ENCODE measurements at places on chromosomes 11 and 22.
A peak's percentile ranks its signal among the peaks of the same experiment; 100 is the strongest.

DNA sequence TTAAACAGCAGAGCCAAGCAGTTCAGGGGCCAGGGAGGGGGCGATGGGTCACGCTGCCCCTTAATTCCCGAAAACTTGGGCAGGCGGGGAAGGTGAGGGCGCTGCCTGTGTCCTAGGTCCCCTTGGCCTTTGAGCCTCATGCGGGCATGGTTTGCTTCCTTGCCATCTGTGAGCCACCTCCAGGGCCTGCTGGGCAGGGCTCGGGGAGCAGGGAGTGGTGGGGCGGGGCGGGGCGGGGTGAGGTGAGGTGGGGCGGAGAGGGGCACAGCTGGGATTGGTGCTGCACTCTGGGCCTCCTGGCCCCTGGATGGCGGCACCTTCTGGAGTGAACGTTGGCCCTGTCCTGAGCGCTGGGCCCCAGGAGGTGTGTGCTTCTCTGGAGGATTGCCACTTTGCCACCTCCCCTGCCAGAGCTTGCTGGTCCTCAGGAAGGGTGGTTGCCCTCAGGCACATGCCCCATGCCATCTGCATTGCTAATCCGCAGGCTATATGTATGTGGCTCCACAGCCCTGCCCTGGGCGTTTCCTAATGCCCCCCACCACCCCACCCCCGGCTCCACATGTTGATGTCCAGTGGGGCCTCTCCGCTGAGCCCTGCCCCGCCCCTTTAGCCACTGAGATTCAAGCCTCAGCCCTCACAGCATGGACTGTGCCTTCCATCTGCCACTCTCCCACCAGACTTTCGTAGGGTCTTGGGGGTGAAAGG lies 352.5 kb downstream of the TBC1D22A start:
- DNase-seq: no peak

DNA sequence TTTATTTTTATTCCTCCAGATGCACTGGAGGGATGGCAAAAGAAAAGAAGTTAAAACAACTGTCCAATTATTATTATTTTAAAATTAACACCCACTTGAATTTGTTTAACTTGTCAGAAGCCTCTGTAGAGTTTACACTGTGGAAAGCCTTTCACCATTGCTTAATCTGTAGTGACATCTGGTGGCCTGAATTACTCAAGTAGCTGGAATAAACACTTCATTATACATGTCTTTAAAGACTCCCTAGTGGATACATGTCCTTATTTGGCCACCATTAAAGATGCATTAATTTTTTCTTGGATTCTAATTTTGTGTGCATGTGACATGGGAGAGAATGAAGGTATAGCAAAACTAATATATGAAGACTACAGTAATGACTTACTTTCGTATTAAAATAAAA lies 1496.5 kb downstream of the FAM181B start:
- DNase-seq: no peak

- DNase-seq: no peak
These were observed 8.3 kb downstream of the ST3GAL4 start for GRCh38 chr11:126363706-126364248.

DNA sequence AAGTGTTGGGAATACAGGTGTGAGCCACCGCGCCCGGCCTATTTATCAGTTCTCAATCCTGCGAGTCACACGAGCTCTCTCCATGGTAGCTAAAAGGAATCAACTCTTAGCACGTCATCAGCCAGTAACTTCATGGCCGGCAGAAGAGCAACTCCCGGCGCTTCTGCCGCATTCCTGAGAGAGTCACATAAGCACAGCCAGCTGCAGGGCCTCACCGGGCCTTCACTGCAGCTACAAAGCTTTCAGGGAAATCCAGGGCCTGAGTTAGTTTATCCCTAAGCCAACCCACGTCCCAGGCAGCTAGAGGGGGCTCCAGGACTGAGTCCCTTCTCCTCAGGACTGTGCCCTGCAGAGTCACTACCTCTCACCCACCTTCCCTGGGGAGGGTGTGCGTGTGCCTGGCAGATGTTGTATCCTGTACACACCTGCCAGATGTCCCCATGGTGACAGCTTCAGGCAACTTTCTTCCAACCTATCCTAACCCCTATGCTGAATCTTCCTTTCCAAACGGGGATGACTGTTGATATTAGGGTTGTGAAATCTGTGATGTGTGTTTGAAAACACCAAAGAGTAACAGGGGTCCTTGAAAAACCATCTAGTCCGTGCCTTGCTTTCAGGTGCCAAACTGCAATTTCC lies 45.9 kb upstream of the ARFGAP3 start:
- DNase-seq: no peak

DNA sequence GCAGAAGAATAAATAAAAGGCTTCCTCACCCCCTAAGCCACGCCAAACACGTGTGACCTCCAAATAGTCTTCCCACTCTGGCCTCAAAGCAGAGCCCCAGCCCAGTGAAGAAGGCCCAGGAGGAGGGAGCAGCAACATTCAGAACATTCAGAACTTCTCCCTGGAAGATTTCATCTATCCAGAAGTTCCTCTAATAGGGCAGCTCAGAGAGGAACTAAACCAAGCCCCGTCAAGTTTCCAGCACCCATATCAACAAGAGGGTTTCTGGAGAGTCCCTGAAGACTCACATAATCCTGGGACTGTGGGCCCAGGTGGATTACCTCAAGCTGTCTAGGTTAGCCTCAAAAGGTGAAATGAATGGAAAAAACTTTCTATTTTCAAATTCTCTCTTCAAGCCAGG lies 39.4 kb downstream of the PC start:
- no peak for DNase-seq

DNA sequence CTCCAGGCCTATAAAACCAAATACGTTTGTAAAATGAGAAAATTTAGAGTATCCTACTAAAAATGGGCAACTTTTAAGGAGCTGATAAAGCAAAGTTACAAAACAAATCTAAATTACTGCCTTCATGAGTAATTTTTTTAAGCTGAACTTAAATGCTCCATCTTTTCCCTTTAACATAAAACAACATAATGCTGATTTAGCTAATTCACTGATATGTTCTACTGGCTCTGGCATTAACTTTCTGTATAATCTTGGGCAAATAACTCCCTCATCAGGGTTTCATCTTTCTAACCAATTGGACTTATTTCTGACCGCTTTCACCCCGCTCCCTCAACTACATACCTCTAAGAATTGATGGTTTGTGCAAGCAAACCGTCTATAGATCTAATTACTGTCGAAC lies 362 bp downstream of the OR10A3 start:
- DNase-seq: no peak

DNA sequence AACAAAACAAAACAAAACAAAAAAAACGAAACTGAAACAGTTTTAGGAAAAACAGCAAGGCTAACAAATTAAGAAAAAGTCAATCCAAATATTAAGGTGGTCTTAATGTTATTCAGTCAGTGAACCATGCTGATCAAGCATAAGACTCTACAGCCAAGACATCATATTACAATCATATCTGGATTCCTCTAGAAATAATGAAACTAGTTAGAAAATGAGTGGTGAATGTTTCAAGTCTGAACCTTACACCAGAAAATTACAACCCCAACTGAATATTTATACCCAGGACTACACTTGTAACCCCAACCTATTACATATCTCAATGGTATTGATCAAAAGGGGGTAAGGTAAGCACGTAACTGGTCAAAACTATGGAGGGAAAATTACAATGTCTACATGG lies 48.8 kb downstream of the ACAT1 start:
- no peak for DNase-seq

DNA sequence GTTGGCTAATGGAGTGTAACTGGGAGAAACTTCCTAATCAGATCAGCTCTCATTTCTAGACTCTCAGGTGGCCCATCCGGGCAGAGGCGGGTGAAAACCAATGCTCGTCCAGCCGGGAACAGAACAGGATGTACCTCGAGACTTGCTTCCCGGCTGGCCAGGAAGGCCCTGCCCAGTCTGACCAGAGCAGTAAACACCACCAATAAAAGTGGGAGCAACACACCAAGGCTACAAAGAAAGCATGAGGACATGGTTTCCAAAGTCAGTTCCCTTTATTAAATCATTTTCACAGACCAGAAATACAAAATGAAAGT lies 940 bp upstream of the TNKS1BP1 start:
- no peak for DNase-seq

DNA sequence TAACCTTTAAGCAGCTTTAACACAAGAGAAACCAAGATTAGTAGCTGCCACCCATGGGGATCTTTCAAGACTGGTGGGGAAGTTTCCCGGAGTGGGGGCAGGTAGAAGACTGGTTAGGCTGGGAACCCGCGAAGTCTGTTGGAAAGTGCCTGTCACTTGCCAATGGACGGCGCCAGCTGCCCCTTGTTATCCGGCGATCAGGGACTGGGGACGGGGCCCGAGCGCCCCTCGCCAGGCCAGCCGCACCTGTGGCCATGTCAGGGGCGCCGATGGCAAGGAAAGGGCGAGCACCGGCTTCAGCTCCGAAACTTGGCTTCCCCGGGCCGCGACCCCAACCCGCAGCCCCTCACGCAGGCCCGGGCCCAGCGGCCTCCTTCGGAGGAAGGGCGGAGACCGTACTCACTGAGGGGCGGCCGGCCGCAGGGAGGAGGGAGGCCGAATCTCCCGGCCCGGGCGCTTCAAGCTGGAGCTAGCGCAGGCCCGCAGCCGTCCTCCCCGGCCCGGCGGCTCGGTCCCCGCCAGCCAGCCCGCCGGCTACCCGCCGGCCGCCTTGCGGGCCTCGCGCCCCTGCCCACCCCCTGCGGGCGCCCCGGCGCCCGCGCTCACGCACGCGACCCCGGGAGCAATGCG lies 539 bp downstream of the EIF4ENIF1 start:
- no peak for DNase-seq

GRCh38 chr11:45000918-45001317 lies 50.2 kb upstream of the TP53I11 start:
- no peak for DNase-seq

- DNase-seq: no peak
These were observed 565.0 kb upstream of the CNTN5 start for GRCh38 chr11:98455500-98456307.

DNA sequence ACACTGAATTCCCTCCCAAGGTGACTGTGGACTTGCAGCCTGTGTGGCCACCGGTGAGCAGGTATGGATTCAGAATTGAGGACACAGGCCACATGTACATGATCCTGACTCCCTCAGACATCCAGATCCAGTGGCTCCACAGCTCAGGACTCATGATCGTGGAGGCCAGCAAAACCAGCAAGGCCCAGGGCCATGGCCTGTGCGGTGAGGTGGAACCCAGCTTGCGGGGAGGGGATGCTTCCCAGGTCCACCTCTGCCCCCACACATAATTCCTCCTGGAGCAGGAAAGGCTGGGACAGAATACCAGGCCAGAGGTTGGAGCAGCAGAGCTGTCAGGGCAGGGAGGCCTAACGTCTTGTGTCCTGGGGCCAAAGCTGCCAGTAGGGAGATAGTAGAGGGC lies 82.1 kb downstream of the OTOG start:
- DNase-seq: no peak

- no peak for DNase-seq
These were observed 46.3 kb upstream of the RRM1 start for GRCh38 chr11:4048340-4048739.

DNA sequence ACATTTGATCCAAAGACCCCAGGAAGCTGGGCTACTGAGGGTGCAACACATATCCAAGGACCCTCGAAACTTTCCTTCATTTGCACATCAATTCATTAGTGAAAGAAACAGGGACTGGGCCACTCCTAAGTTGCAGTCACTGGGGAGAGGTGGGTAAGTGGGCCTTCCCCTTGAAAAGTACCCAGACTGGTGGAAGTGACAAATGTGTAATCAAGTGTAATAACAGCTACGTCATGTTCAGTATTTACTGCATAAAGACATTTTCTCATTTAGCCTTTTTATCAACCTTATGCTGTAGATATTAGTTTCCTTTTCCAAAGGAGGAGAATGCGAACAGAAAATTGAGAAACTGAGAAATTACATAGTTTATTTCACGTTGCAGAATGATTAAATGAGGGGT lies 101.9 kb upstream of the OLFML1 start:
- no peak for DNase-seq

DNA sequence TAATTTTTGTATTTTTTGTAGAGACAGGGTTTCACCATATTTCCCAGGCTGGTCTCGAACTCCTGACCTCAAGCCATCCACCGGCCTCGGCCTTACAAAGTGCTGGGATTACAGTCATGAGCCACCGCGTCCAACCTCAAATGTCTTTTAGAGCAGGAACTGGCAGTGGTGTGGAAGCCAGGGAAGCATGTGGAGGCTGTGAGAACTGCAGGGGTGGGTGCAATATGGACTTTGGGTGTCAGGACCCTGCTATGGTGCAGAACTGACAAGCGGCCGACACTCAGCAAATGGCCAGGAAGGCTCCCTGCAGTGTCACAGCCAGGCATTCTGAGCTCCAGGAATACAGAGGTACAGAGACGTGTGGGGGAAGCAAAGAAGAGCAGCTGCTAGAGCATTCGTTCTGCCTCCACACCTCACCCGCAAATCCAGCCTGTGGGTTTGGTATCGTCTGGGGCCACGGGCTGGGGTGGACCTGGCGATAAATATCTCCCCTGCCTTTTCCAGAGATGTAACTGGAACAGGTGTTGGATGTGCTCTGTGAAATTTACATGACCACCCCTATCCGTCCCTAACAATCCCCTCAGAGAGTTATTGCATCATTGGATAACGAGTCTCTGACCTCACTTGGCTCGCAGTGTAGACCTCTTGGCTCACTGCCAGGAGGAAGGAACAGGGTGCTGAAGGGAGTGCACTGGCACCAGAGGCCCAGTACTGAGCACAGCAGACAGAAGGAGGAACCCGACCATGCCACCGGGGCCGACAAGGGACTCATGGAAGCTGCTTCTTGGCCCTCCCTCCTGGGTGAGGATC lies 624.7 kb upstream of the B3GAT1 start:
- no peak for DNase-seq

GRCh38 chr22:38841211-38841610 lies 2.6 kb downstream of the NPTXR start:
- no peak for DNase-seq

GRCh38 chr11:75462117-75462653 lies 29.2 kb upstream of the KLHL35 start:
- DNase-seq: no peak

GRCh38 chr22:20578192-20578591 lies 70.8 kb downstream of the MED15 start:
- no peak for DNase-seq

- peak; percentile 78 for DNase-seq
These were observed 62.0 kb downstream of the IGF2 start for GRCh38 chr11:2077061-2077802.

DNA sequence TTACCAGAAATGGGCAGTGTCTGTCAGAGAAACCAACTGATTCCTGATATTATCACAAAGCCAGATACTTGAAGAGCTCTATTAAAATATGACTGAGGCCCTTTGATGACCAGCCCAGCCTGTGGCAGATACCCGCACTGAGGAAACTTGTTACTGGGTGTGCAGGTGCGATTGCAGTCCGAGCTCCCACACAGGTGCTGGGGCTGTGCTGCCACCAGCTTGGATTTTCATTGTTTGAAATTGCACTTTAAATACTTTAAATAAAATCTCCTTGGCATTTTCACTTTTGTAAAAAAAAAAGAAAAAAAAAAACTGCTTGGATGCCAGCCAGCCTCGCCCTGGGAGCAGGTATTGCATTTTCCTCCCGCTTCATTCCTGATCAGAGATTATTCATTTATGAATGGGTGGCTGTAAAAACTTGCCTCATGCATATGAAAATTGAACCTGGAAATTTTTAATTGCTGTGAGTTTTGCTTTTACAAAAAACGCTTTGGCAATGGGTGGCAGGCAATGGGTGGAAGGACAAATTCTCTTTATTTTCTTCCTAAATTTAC lies 21.2 kb downstream of the EHF start:
- DNase-seq: no peak

- DNase-seq: no peak
These were observed 12.7 kb upstream of the MIEF1 start for GRCh38 chr22:39489094-39490068.

All from NCI-H226 (cell line).